ENCODE measurements at places on chromosomes 2 and 18.

DNA sequence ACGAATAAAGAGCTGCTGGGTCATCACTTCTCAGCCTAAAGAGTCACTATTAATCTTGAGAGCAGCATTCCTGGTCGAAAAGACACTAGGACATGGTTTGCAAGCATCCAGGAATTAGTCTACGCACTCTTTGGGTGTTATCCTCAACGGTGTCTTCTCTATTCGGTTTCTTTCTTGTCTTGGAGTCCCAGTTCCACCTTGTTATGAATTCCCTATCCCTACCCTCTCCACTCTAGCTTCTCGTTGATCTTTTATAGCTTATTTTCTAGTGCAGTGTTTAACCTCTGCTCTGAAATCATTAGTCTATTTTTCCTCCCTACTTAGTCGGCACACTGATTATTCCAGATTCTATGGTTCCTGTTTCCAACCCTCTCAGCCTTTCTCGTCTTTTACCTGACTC lies 158.1 kb upstream of the LRRTM1 start:
- DNase-seq = no peak

DNA sequence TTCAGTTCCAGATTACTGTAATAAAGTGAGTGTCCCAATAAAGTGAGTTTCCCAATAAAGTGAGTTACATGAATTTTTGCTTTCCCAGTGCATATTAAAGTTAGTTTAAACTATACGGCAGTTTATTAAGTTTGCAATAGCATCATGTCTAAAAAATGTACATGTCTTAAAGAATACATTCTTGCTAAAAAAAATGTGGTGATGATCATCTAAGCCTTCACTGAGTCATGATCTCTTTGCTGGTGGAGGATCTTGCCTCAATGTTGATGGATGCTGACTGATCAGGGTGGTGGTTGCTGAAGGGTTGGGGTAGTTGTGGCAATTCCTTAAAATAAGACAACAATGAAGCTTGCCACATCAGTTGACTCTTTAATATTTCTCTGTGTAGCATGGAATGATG lies 664.2 kb downstream of the TDRD15 start:
- DNase-seq = no peak

GRCh38 chr2:54106631-54107454 lies 8.6 kb upstream of the ACYP2 start:
- DNase-seq = peak; percentile 43

GRCh38 chr2:70978341-70979179 lies at the start of gene ANKRD53:
Gene ANKRD53, plus strand, starts transcription at chr2:70978630. Its CDS starts 16 bp downstream, at chr2:70978646.
- no peak for DNase-seq

- DNase-seq = no peak
Measured at GRCh38 chr2:142791335-142791734, 86.1 kb upstream of the KYNU start.

DNA sequence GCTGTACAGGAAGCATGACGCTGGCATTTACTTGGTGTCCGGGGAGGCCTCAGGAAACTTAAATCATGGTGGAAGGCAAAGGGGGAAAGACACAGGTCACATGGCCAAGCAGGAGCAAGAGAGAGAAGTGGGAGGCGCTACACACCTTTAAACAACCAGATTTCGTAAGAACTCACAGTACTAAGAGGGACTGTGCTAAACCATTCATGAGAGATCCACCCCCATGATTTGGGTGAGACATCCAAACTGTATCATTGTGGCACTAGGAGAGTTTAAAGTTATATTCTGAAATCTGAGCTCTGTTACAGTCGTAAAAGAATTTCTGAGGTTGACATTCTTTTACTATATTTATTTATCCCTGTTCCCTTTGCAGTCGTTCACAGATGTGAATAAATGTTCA lies 116.6 kb downstream of the ICA1L start:
- no peak for DNase-seq

- DNase-seq = no peak
Measured at GRCh38 chr2:134985061-134985460, 62.2 kb downstream of the MAP3K19 start.

Data from kidney glomerular epithelial cell (primary cell).